Naive B cell (primary cell): ENCODE measurements at places on chromosomes 7 and 10.

DNA sequence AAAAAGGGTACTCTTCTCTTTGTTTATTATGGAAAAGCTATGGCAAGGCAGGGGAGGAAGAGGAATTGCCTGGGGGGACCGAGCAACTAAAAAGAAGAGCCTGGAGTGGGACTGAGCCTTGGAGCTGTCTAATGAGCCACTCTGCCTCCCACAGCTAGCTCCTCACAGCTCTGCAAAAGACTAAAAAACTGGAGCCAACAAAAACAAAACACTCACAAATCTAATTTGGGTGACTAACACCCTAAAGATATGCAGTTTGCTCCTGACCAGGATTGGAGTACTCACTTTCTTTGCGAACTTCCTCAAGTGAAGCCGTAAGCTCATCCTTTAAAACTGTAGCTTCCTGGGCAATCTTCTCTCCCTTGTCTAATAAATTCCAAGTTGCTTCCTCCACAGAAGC is 89.4 kb downstream of the CTNNA3 start:
- no peak for DNase-seq

GRCh38 chr10:99682752-99683151 is 23.4 kb downstream of the ENTPD7 start:
- DNase-seq: no peak

- DNase-seq: no peak
Observed at GRCh38 chr10:1531883-1532597, 205.3 kb downstream of the ADARB2 start.

DNA sequence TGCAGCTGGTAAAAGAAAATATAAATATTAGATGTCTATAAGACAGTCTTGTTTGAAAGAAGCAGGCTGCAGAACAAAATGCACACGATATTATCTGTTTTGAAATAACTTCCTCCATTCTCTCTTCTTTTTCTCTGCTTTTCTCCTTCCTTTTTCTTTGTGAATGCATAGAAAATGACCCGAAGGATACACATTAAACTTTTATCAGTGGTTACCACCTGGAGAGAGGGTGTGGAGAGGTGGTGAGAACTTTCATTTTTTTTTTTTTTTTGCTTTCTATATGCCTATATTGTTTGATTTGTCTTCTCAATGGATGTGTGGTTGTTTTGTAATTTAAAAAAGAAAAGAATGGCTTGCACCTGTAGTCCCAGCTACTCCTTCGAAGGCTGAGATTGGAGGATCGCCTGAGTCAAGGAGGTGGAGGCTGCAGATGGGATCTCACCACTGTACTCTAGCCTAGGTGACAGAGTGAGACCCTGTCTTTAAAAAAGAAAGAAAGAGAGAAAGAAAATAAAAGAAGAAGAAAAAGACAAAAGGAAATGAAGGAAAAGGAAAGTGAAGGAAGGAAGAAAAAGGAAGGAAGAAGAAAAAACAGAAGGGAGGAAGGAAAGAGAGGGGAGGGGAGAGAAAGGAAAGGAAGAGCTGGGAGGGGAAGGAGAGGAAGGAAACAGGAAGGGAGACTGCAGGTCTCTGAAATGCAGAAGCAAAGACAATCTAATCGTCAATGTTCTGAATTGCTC is 64.4 kb downstream of the SAMD9 start:
- DNase-seq: no peak

DNA sequence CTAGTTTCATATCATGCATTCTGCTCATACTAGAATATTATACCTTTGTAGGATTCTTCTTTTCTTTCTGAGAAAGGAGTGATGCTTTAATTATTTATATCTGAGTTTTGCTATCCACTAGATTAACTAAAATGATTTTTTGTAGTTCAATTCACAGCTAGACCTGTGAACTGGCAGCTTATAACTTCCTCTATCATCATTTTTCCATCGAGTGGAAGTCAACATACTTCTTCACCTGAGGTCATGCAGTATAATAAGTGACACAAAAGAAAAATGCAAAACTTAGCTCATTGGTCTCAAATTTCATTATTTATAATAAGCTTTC is 8.0 kb downstream of the LRRN3 start:
- DNase-seq: no peak

GRCh38 chr7:90473814-90474213 is 4.4 kb downstream of the PTTG1IP2 start:
- DNase-seq: no peak

DNA sequence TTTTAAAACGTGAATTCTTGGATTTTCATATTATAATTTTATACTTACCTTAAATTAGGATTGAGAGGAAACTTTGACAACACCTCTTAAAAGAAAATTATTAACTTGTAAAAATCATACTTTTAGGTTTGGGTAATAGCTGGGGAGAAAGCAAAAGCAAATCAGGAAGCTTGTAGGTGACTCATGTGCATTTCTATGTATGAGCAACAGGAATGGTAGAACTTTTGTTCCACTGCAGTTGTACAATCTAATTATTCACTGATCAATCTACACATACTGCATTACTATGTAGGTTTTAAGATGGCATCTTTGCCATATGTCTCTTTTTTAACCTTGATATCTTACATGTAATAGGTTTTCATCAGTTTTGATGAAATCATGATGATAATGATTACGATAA is 223.2 kb downstream of the PRKG1 start:
- DNase-seq: no peak

DNA sequence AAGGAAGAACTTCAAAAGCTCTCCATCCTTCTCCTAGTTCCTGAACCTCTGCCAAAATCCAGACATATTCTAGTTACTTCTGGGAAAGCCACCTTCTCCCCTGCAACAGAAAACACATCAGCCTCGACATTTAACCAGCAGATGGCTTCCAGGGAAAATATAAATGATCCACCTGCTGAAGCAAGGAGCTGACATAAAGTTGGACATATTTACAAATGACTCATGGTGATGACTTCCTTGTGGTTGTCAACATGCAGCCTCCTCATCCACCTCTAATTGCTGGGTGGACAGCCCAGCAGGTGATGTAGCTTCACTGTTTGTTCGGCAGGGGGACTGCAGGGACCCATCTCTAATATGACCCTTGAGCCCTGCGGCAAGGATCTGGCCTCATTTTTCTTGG is 266.0 kb downstream of the C7orf25 start:
- no peak for DNase-seq

DNA sequence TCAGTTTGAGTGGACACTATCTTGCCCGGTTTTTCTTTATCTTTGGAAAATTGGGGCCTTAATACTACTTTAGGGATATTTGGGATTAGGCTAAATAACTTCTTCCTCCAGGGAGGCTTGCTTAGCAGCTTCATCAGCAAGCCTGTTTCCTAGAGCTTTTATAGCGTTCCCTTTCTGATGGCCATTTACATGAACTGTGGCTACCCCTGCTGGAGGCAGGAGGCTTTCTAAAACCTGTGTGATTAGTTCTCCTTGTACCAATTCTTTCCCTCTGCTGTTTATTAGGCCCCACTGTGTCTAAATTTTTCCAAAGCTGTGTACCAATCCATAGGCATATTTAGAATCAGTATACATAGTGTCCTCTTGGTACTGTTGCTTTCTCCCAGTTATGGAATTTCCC is 61.7 kb upstream of the CNTNAP2 start:
- no peak for DNase-seq

DNA sequence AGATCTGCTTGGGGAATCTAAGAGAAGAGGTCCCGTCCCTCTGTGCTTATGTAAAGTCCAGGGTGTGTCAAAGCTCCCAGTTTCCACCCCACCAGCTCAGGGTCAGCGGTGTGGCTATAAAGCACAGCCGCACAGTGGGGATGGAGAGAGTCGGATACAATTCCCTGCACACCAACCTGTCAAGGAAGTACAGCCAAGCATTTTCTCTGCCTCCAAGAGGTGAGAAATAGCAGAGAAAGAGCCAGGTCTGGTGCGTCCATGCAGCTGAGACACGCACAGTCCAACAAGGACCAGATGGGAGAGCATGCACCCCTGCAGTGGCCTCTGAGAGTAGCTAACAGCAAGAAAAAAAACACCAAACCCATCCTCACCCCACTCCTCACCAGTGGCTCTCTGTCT is 61.3 kb upstream of the WAC start:
- no peak for DNase-seq
